ENCODE measurements at places on chromosomes 7 and 10.

DNA sequence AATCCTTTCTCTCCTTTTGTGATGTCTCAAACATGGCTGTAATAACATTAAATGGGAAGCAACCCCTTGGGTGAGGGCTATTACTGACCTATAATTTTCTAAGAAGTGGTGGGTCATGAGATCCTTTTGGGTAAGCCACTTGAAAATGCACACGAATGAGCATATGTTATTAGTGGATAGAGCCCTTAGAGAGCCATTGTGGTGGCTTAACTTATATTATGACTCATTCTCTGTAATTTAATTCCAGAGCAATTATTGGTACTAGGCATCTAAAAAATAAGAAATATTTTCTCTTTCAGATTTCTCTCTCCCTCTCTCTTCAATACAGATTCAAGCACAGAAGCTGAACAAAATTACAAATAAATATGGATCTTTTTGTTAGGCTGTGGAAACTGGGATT, 1177.4 kb upstream of the PHF14 start:
- DNase-seq, result no peak

DNA sequence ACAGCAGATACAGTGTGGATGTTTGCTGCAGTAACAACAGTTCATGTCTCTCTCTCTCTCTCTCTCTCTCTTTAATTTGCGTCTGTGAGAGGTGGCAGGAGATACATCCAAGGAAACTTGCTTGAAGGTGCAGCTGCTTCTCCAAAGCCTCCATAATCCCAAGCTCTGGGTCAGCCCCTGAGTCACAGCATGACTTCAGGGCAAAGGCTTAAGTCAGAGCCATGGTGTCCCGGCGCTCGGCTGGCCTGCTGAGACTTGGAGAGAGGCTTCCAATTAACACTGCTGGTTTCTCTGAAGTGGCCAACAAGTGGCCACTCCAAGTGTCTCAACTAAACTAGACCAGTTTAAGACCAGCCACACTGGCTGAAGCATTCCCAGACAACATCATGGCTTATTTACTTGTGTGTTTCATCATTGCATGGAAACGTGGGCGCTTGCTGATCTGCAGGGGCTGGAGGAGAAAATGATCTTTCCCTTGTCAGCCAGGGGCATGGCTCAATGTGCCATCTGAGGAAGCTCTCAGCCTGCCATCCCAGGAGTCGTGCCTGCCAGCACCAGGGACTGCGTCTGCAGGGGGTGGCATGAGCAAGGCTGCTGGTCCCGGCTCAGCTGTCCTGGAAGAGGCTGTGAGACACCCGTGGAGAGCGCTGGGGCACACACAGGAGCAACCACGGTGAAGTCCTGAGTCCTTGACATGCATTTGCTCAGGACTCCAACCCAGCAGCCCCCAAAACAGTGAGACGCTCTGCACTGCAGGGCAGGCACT, 254.2 kb downstream of the COBL start:
- no peak for DNase-seq

DNA sequence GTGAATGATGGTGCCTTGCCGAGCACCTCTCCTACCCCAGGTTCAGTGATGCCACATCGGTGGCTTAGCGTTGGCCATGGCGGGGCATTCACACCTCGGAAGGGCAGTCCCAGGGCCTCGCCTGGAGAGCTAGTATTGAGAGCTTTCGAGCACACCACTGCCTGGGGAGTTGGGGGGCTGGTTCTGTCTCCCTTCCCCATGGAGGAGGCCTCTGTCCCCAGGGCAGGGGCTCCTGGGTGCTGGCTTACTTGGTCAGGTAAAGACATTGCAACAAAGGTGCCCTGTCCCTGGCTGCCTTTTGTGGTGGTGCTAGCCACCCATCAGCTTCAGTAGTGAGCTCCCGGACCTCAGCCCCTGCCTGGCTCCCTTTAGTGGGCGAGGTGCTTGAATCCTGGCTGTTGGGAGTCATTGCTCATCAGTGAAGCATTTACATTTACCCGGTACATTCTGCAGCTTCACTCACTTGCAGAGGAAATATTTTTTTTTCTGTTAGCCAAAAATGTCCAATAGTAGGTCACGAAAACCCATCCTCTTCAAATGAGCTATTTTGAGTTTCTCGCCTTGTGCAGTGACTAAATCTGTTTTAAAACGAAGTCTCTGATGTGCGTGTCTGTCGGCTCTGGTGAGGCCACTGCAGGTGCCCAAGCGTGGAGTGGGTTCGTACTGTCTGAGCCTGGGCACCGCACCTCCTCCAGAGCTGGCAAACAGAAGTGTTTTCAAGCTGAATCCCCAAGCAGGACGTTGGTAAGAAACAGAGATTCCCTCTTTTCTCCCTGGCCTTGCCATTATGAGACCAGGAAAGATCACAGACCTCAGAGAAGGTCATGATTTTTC, 95.5 kb downstream of the INPP5A start:
- DNase-seq, result no peak

DNA sequence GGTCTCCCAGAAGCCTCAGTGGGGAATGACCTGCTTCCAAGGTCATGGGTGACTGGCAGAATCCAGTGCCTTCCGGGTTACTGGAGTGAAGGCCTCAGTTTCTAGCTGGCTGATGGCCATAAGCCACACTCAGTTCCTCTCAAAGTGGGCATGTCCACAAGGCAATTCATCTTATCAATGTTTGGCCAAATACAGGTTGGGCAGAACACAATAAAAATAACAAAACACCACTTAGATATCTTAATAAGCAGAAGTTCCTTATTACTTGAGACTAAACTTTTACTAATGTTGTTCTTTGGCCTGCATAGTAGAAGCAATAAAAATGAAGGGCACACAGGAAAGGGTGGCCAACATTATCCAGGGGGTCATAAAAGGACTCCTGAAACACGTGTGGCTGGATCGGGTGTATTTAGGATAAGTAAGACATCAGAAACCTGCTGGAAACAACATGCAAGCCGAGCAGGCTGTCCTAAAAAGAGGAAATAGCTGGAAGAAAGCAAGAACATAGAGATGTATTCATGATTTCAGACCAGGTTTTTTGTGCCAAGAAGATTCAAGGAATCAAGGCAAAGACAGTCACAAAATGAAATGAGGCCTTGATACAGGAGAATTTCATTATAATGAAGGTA, 19.6 kb upstream of the AKR1C2 start:
- DNase-seq, result no peak

- DNase-seq, result no peak
Measured at GRCh38 chr7:102834999-102835398, 77.8 kb upstream of the LRRC17 start.

Measured in naive thymus-derived CD4-positive, alpha-beta T cell (primary cell).